ENCODE measurements at places on chromosomes 5 and 9. TPM values are rescaled to one million over a fixed set of nuclear protein-coding genes. Genes with fewer than 3 reads are reported as not detected.

Gene C5orf46
- total RNA-seq, result not detected

Gene GCNT4
- not detected for total RNA-seq

Gene PCDHB16
- not detected for total RNA-seq

Gene FAM151B
- total RNA-seq, result not detected

Gene QRFP
- not detected for total RNA-seq

Gene BTNL8
- not detected for total RNA-seq

Gene BAAT
- total RNA-seq, result not detected

Gene EGFLAM
- not detected for total RNA-seq

Gene RANBP3L
- not detected for total RNA-seq

Gene ABCA2
- 10.6 TPM for total RNA-seq

DNA sequence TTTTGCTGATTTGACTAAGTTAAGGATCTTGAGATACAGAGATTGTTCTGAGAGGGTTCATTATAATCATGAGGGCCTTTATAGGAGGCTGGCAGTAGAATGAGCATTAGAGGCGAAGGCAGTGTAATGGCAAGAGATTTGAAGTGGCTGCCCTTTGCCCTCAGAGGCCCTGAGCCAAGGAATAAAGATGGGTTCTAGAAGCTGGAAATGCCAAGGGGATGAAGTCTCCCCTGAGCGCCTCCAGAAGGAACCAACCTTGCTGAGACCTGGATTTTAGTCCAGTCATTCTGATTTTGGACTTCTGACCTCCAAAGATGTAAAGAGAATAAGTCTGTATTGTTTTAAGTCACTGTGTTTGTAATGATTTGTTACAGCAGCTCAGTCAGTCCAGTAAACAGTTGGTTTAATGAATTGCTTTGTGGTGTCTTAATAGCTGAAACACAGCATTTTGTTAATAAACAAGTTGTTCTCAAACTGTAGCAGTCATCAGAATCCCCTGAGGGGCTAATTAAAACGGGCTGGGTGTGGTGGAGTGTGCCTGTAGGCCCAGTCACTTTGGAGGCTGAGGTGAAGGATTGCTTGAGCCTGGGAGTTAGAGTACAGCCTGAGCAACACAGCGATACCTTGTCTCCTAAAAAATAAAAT lies 23.2 kb downstream of the GLRX start:
- DNase-seq, result no peak

DNA sequence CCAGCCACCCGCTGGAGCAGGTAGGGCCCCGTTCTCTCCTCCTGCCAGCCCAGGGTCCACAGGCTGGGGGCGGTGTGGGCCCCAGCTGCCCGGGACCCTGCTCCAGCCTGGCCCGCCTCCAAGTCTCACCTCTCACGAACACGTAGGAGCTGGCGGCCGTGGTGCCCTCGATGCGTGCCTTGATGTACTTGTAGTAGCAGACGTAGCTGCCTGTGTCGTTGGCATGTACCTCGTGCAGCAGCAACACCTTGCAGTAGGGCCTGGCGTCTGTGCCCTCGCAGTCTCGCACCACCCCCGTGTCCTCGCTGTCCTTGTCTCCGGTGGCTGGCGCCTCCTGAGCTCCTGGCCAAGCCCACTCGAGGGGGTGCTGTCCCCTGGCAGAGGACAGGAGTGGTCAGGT lies 19.0 kb downstream of the FLT4 start:
- no peak for DNase-seq

GRCh38 chr5:34501016-34501415 lies 155.1 kb upstream of the RAI14 start:
- DNase-seq, result no peak

- DNase-seq, result no peak
Observed at GRCh38 chr5:33806738-33807442, 84.9 kb downstream of the ADAMTS12 start.

DNA sequence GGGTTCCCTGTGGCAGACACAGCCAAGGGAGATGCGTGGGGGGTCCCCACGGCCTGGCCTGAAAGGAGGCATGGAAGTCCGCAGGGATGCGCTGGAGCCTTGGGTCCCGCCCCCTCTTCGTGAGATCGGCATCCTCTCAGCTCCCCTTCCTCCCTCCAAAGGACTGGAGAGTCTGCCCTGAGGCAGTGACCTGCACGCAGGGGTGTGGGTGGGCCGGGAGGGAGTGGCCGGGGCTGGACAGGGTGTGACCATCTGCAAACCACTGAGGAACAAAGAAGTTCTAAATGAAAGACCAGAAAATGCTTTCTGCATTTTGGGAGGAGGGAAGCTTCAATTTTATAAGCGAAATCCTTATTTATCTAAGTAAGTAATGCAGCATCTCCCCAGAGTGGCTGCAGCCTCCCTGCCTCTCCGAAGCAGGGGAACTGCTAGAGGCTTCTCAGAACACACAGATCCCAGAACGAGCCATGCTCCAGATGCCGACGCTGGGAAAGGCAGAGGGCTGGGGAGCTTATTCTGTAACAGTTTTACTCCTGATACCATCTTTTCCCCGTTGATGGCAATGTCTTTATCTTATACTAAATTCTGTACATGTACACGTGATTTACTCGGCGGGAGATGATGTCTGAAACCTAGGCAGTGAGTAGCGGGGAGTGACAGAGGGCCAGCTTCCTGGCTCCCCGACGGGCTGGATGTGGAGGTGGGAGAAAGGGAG lies 221.7 kb downstream of the FANCC start:
- no peak for DNase-seq

GRCh38 chr5:150751096-150751891 lies 7.5 kb downstream of the DCTN4 start:
- no peak for DNase-seq

DNA sequence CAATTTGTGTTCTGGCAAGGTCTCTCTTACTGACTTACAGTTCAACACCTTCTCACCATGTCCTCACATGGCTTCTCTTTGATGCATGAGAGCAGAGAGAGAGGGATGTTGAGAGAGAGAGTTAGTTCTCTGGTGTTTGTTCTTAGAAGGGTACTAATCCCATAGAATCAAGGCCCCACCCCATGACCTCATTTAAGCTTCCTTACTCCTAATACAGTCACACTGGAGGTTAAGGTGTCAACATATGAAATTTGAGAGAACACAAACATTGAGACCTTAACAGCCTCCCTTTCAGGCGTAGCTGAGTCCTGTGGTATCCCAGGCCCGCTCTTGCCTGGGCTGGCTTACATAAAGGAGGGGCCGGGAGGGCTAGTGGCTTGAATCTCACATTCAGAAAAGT lies 10.6 kb upstream of the SEMA6A start:
- DNase-seq, result no peak

DNA sequence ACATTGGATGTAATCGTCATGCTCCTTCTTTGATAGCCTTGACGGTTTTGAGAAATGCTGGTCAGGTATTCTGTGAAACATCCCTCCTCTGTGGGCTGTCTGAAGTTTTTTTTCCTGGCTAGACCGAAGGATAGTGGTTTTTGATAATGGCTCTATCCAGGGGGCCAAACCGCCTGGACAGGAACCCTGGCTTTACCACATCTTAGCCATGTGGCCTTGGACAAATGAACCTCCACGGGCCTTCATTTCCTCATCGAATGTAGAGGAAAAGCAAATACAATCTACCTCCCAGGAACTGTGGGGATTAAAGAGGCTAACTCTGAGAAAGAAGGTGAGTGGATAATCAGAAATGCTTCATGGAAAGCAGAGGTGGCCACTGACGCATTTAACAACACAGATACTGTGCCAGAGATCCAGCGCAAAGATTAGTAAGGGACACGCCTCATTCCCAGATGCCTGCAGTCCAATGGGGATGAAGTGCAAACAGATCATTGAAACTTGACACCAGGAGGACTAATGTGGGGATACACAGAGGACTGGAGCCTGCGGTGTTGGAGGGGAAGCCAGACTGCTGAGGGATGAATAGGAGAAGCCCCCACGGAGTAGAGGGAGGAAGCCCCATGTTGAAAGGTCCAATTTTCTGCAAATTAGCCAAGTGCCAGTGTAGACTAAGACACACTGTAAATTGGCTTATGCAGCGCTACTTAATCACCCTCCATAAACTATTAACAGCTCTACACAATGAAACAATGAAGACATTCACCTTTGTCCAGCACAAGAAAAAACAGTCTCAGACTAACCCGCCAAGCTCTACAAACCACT lies 41.6 kb downstream of the MYO10 start:
- DNase-seq, result no peak

GRCh38 chr9:19372567-19372966 lies 7.5 kb downstream of the RPS6 start:
- no peak for DNase-seq

DNA sequence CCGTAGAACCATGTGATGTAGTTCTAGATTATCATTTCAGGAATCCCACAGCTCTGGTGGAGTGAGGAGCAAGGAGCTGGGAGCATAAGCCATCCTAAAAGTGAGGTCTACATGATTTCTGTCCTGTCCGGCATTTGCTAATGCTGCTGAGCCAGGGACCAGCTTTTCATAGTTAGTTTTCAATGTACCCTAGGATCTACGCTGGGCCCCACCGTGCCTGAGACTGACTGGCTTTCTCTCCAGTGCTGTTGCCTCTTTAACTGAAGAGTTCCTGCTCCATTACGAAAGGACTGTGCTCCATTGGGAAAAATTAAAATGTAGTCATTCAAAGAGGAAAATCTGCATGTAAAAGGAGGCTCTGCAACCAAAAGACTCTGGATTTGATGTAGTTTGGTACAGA lies 634.8 kb downstream of the DMRTA1 start:
- no peak for DNase-seq

- DNase-seq, result peak; percentile 7
Observed at GRCh38 chr9:117247266-117247665, 167.6 kb downstream of the ASTN2 start.

DNA sequence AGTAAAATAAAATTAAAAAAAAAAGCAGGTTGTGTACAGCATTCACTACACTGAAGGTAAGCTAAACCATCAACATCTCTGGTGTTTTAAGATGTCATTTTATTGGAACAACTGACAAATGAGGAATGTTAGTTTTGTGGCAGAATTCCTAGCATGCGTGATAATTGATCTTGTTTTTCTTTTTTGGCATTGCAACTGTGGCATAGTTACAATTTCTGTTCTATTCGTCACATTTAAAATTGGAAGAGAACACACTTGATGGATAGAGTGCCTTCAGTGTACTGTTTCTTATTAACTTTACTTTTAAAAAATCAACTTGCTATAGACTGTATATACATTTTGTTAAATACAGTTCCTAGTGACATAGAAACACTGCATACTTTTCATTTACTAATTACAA lies 43.6 kb upstream of the TNFSF15 start:
- no peak for DNase-seq

- no peak for DNase-seq
Observed at GRCh38 chr9:130306823-130307666, 41.5 kb downstream of the HMCN2 start.

- peak; percentile 69 for DNase-seq
Observed at GRCh38 chr5:135426102-135427082, 20.8 kb downstream of the DCANP1 start.

GRCh38 chr5:157252711-157253465 lies 13.0 kb upstream of the CYFIP2 start:
- peak; percentile 77 for DNase-seq

GRCh38 chr9:84136119-84136868 lies 155.7 kb downstream of the RMI1 start:
- no peak for DNase-seq

DNA sequence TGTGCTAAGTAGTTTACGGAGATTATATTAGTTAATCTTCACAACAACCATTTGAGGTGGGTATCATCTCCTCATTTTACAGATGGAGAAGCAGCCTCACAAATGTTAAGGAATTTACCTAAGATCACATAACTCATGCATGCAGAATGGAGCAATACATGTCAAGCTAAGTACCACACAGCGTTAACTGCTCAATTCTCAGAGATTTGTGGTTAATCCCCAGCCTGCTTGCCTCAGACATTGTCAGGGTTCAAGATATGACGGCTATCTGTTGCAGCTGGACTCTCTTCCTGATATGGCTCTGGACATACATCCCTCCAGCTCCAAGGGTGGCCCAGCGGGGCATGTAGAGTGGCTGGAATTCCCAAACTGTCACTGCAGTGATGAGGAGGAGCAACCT lies 7.3 kb upstream of the ZNF346 start:
- no peak for DNase-seq

DNA sequence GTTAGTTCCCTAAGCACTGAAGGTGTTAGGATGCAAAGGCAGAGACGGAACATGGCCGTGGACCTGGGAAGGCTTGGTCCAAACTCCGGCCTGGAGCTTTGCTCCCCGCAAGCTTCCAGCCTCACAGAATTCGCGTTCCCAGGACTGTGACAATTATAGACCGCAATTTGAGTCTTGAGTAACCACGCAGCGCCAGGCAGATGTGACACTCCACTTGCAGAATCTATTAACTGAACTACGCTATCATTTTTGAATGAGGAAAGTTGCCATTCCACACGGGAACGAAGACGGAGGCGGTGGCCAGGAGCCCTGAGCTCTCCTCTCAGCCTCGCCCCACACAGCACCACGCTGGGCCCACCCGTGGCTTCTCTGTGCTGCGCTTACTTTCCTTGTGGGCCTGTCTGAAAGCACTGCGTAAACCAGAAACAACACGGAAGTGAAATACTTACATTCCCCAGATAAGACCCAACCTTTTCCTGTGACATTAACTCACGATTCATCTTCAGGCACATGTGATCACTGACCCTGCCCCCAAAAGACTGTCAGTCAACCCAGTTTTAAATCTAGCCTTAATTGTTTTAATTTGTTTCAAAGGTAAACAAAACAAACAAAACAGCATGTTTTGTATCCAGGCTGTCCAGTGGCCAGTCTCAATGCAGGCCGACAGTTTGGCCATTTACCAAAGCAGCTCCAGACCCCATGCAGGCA lies 16.1 kb upstream of the COL5A1 start:
- no peak for DNase-seq

DNA sequence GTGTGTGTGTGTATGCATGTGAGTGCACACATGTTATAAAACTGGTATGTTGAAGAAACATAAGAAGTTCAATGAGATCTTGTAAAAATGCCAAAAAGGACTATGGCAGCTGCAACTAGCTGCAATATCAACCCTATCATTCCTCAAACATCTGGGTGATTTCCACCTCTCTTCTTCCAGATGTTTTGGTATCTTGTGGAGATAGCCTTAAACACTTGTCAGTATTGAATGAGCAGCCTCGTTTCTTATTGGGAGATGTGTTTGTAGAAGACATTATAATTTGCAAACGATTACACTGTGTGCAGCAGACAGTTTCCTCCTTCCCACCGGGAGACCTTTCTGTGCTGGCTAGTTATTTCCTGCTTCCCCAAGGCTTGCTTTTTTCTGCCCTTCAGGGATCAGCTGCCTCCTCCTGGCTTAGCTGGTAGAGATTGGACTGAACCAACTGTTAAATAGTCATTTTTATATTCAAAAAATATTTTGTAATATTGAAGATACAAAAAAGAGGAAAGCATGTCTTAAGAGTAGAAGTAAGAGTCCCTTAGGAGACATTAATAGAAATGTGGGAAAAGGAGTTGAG lies 168.4 kb upstream of the MPDZ start:
- no peak for DNase-seq

- DNase-seq, result no peak
Observed at GRCh38 chr9:27653246-27653645, 80.0 kb upstream of the C9orf72 start.

GRCh38 chr5:2385818-2386217 lies 365.7 kb downstream of the IRX2 start:
- DNase-seq, result no peak

GRCh38 chr5:88145221-88145610 lies 123.4 kb downstream of the TMEM161B start:
- DNase-seq, result no peak

GRCh38 chr9:135701959-135702721 lies at the start of gene KCNT1:
KCNT1 (plus strand) TSS chr9:135702185; CDS start chr9:135702259, 74 bp downstream.
- DNase-seq, result peak; percentile 22

- DNase-seq, result no peak
Observed at GRCh38 chr5:19258686-19259085, 729.3 kb downstream of the CDH18 start.

GRCh38 chr5:17147170-17147569 lies 70.3 kb upstream of the BASP1 start:
- DNase-seq, result no peak

GRCh38 chr5:168401880-168402279 lies 84.4 kb upstream of the RARS1 start:
- DNase-seq, result no peak

Measured in OCI-LY7 (cell line).